ENCODE measurements at places on chromosomes 1 and 21. TPM values are rescaled to one million over a fixed set of nuclear protein-coding genes. Genes with fewer than 3 reads are reported as not detected.

Gene CREB3L4
- polyA plus RNA-seq, result 16.6 TPM

Gene GPA33
- polyA plus RNA-seq, result not detected

Gene TMEM269
- 0.09 TPM for polyA plus RNA-seq

Gene CAMK1G
- polyA plus RNA-seq, result not detected

All from K562 (cell line).